ENCODE measurements at places on chromosomes 13 and 19. TPM values are rescaled to one million over a fixed set of nuclear protein-coding genes. Genes with fewer than 3 reads are reported as not detected.

DNA sequence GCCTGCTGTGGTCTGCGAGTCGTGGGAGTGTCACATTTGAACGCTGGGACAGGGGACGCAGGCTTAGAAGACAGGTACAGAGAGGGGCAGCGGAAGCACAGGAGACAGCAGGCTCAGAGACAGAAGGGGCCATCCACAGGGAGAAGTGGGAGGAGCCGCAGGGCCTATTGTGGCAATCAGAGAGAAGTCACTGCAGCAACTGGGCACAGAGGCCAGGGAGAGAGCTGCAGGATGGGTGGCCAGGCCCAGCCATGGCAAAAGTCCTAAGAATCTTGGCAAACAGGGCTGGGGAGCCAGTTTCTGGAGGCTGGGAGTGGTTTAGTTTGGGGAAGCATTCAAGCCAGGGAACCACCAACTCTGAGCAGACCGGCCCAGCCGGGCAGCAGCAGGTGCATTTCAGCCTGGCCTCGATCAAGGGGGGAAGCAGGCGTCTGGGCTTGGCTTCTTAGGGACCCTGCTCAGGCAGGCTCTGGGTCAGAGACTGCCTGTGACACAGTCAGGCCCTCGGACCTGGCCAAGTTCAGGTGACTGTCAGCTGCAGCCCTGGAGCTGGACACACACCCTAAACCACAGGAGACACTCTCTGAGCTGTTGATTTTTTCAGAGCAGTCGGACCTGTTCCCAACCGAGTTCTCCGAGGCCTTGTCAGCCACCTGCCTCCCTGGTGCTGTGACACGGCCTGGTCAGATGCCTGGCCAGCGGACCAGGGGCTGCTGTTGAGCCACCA lies 11.8 kb downstream of the SH3GL1 start:
- peak; percentile 18 for DNase-seq

GRCh38 chr13:98934243-98934642 lies 43.6 kb downstream of the DOCK9 start:
- no peak for DNase-seq

DNA sequence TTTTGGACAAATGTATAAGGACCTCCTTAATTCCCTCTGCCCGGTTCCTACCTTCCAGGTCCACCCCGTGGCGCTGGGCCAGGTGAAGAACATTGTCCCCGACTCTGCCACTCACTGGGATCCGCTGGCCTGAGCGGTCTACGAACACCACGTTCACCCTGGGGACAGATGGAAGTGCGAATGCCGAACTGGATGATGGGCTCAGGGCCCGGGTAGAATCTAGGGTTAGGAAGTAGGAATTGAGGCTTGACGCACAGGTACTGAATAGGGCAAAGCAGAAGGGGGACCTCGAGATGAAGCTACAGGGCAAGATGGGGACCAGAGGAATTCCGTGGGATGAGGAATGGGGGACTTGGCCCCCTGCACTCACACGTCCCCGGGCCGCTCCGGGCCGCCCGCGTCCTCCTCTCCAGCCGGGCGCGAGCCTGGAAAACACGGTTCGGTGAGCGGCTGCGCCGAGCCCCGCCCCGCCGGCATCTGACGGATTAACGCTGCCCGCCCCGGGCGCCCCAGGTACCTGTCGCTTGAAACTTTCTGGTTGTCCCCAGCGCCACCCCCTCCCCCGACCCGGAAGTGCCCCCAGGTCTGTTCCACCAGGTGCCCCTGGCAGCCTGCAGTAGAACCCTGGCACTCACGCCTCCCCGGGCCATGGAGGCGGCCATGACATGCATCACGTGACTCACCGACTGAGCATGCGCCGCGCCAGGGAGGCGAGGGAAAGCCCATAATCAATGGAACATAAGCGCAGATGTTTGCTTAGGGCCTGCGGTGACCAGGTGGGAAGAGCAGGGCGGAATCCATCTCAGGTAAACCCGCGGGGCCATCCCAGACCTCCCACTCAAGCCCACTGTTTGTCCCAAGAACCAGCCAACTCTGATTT lies at the start of gene FDX2:
Gene FDX2, minus strand, starts transcription at position 681 of the 880 bp plus-strand sequence. Its CDS starts 19 bp downstream, at position 662.
- peak; percentile 80 for DNase-seq

CEACAM5 gene
- total RNA-seq, result not detected

GRCh38 chr19:7637374-7638256 lies 705 bp downstream of the STXBP2 start:
- peak; percentile 8 for DNase-seq

ANKLE1 gene
- 0.37 TPM for total RNA-seq
